Stimulated activated CD4-positive, alpha-beta T cell treated with anti-CD3 and anti-CD28 coated beads, Interleukin-4, amount 100 ng/mL, for 48 hours (primary cell): ENCODE measurements at places on chromosomes 2 and 18.

DNA sequence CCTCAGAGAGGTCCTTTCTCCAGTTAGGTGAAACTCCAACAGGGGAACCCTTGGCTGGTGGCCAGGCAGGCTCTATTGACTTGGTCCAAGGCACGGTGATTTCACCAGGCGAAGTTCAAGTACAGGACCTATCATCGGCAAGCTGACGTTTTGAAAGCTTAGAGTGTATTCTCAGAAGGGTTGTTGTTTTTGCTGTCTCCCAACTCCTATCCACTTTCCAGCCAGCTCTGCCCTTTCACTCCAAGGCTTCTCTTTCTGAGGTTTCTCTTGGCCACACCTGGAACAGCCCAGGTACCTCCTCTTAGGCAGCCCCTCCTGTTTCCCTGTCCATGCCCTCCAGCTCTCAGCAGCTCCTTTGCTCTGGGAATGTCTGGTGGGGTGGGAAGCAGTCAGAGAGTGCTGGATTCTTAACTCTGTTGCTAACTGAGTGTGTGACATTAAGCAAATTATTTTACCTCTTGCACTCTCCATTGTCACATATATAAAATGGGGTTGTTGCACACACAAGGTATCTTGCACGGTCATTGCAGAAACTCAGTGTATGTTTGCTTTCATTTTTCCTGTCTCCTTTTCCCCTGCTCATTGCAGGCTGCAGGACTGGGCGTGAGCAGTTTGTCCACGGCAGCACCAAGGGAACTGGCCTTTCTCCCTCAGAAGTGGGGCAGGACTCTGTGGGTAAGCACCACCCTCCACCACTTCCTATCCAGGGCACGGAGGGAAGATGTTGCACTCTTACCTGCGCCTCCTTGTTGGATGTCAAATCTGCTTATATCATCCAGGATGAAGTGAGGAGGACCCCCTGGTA, 30.2 kb downstream of the CAPN13 start:
- DNase-seq: no peak

DNA sequence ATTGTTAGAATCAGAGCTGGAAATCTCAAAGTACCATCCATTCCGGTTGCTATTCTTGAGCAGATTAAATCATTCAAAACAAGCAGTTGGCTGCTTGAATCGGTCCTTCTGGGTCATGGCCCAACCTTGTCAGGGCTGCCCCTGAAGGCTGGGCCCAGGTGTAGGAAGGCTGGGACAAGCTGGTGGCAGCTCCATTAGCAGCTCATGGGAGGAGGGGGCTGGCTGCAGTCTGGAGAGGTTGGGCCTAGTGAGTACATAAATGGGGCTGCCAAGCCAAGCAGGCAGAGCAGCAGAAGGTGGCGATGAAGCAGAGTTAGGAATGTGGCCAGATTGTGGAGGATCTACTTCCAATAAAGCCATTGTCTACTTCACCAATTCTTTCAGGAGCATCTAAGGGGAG, 81.4 kb downstream of the ADCYAP1 start:
- no peak for DNase-seq

GRCh38 chr2:109402180-109402579, 211.6 kb downstream of the SEPTIN10 start:
- no peak for DNase-seq

- DNase-seq: no peak
These were observed 977 bp downstream of the SLC8A1 start for GRCh38 chr2:40450796-40451430.

- DNase-seq: no peak
These were observed 114.6 kb upstream of the THUMPD2 start for GRCh38 chr2:39893616-39894015.

- no peak for DNase-seq
These were observed 115.7 kb downstream of the PLCL1 start for GRCh38 chr2:197920088-197920487.

- no peak for DNase-seq
These were observed 92.1 kb downstream of the AOX1 start for GRCh38 chr2:200677721-200678532.

DNA sequence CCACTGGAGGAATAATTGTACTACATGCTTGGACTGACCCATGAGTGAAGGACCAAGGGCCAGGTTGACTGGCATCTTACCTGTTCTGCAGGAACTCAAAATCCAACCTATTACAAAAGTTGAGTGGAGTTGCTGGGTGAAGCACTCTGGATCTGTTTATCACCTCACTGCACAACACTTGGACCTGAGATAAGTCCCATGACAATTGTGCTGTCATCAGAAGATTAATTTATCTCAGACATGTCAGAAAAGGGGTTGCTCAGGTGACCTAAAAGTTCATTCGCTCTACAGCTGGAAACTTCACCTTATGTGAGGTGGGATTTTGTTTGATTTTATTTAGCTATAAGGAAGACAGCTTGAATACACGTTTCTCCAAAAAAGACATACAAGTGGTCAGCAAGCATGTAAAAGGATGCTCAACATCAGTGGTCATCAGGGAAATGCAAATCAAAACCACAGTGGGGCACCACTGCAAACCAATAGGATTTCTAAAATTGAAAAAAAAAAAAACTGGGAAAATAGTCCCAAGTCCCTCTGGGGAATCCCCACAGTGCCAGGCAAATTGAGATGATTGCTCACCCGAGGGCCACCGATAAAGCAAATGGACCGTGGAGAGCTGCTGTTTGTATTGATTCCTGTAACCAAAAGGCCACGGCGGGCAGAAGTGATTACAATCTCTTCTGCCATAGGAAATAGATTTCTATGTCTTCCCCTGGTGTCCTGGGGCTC, 65.8 kb upstream of the SLC35F5 start:
- DNase-seq: no peak

DNA sequence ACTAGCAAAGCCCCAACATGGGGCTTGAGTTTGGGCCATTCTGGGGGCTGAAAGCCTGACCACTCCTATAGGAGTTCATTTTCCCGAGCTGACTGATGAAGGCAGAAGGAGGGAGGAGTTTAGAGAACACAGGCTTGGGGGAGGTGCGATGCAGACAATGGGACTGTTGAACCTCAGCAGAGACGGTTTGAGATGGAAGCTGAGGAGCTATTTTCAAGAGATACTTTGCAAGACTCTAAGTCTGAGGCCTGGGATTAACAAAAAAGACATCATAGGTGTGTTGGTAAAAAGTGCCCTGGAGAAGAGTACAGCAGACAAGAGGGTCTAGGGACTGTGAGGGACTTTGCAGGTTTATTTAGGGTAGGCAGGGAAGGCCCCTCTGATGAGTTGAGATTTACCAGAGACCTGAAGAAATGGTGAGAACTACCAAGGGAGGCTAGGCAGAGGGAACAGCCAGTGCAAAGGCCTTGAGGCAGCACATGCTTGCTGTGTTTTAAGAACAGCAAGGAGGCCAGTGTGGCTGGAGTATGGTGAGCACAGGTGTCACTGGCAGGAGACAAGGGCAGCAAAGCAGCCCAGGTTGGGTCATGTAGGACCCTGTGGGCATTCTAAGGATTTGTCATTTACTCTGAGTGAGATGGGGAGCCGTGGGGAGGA, 31.6 kb downstream of the PCBP1 start:
- DNase-seq: no peak

DNA sequence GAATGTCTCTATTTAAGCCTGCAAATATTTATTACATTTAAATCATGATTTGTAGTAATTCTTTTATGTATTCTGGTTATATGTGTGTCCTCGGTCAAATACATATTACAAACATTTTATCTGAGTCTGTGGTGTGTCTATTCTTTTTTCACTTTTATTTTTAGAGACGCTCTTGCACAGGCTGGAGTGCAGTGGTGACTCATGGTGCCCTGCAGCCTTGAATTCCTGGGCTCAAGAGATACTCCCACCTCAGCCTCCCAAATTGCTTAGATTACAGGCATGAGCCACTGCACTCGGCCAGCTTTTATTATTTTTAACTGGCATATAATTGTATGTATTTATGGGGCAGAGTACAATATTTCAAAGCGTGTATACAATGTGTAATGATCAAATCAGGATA, 47.5 kb downstream of the ARID5A start:
- no peak for DNase-seq

- no peak for DNase-seq
These were observed 448.7 kb downstream of the ERBB4 start for GRCh38 chr2:212089873-212090272.

- peak; percentile 4 for DNase-seq
These were observed 386.5 kb downstream of the DLGAP1 start for GRCh38 chr18:4068552-4069158.

DNA sequence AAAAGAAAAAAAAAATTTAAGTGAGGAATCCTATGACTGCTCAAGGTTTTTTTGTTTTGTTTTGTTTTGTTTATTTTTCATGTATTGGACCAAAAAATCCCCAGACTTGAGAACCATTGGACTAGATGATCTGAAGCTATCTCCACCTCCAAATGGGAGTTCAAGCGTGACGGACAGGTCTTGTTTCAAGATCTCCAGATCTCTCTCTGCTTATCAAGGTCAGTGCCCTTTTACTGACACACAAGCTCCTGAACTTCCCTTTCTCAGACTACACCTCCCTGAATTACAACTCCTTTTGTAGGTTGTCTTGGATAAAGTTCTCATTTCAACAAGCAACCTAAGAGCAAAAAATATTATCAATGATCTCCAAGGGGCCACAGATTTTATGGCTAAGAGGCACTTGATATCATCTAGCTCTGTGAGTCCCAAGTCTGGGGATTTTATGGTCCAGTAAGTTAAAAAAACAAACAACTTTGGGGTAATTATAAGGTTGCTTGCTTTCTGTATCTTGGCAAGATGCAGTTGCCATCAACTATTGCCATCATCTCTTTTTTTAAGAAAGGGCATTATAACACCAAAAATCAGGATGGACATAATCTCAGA, 396.0 kb upstream of the ATP5MC3 start:
- no peak for DNase-seq
